ENCODE measurements at places on chromosomes 3 and 15.
A peak's percentile ranks its signal among the peaks of the same experiment; 100 is the strongest.

- no peak for DNase-seq
Observed at GRCh38 chr3:130700541-130700940, 46.1 kb downstream of the PIK3R4 start.

DNA sequence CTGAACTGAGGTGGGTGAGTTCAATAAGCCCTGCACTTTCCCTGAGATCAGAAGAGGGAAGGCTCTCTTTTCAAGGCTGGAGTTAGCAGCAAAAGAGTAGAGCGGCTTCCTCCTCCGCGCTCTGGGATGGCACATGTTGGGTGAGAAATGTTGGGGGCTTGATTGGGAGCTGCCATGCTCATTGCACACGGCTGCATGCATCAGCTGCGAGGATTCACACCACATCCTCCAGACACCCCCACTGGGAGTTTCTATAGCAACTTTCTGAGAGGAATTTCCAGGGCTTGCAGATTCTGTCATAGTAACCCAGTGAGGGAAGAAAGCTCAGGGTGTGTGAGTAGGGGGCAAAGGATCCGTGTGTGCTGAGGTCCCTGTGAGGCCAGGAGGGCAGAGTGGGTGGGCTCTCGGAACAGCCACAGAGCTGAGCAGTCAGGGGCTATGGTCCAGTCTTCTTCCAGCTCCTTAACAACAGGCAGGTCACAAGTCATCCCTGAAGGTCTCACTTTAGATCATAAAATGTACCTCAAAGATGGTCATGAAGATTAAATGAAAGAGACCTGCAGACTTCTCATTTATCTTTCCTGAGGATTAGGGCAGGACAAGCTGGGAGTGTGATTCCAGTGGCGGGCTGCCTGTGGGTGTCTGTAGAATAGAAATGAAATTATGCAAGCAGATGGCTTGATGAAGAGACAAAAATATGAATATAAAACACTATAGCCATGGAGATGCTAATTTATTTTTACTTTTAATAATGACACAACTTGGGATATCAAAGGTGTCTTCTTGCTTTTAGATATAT is 75.7 kb upstream of the CHRNA7 start:
- no peak for DNase-seq

DNA sequence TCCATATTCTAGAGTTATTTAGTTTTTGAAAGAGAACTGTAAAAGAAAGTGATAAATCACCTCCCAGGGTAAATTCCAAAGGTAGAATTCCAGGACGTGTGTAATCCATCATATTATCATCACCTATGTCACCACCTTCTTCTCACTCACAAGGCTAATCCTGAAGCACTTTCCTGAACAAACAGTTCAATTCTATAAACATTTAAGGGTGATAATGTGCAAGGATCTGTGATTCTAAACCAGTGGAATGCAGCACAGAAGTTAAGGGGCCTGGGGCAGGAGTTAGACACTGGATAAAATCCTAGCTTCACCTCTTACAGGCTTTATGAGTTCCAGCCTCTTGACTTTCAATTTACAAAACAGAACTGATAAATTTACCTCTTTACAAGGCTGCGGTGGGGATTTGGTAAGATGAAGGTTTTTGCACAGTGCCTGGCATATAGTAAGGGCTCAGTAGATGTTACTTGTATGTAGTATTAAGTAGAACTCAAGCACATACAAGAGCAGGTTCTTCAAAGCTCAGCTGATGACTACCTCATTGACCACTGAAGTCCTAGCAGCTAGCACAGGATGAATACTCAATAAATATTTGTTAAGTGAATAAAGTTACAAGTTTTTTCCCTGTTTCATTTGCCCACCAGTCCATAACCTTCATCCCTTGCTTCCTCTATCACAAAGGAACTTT is 47.3 kb upstream of the CCDC80 start:
- no peak for DNase-seq

DNA sequence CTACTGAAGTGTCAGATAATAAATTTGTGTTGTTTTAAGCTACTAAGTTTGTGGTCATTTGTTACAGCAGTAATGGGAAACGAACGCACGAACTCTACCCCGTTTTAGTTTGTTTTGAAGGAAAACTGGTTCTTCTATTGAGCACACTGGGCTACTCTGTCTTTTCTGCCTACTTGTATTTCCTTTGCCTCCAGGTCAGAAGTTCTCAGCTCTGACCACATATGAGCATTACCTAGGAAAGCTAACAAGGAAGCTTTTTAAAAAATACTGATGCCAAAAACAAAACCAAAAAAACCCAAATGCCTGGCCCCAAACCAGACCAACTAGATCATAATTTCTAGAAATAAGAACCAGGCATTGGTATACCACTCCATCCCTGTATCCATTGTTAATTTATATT is 156.6 kb upstream of the TNIK start:
- DNase-seq, result no peak

DNA sequence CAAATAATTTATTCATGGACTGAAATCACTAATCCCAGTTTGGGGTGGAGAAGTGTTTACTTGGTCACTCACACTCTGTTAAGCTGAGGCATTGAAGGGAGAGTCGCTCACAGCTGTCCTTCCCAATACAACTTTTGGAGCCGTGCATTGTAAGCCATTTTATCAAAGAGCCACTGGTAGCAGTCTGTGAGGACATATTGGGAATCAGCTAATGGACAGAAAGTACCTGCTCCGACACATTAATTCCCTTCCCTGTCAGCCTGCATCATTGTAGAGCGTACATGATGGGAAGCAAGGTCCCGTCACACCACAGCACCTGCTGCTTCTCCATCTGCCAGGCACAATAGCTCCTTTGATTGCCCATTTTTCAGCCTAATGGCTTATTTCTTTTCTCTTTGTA is 643.2 kb downstream of the SQOR start:
- DNase-seq, result no peak

DNA sequence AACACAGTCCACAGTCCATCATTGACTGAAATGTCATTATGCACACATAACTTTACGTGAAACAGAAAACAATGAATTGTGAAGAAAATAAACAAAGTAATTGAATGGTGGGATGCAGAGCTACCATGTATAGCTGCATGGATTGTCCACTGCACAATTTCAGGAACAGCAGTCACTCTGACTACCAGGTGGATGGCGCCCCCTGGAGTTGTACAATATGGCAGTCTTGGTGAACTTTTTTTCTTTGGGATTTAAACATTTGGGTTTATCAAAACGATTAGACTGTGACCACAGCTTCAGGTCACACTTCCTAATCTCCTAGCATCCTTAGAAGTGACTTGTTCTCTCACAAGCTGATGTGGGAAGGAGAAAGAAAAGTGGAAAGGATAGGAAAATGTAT is 48.9 kb upstream of the TCF12 start:
- DNase-seq, result peak; percentile 43

DNA sequence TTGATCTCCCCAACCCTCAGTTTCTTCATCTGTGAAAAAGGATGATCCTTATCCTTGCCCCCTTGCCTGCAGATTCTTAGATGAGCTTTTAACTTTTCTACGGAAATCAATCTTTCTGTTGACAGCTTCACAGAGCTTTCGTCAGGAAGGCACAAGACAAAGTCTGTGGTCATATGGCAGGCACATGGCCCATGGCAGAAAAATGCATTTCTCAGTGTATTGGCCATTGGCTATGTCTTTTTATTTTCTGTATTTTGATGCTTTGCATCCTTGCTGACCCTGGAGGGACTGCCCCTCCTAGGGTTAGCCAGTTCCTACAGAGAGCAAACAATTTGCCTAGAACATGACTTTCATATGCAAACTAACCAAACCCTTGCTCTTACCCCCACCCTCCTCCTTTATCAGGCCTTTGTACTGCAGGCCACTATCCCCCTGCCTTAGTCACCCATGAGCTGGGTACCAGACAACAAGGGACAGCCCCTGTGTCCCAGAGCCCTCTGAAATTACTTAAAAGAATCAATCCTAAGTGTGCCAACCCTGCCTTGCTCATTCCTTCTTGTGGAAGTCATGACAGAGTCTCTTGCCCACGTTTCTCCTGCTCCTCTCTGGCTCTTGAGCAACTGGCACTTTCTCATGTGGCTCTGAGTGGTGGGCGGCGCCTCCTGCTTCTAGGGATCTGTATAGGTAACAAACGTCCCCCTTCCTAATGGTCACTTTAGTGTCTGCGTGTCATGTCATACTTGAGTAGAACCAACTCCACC is 24.1 kb upstream of the NOX5 start:
- no peak for DNase-seq

DNA sequence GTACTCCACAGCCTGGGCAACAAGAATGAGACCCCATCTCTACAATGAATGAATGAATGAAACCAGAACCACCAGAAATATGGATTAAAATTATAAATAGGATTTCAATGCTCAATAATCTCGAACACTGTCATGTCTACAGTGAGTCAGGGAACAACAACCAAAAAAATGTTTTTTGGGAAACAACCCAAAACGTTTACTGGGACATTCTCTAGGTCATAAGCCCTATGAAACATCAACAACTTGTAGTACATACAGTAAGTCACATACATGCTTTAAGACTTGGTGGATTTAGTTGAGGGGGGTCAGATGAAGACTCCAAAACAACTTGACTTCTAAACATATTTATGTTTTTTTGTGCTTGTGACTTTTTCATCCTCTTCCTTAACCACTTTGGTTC is 511.2 kb downstream of the FOXP1 start:
- no peak for DNase-seq

DNA sequence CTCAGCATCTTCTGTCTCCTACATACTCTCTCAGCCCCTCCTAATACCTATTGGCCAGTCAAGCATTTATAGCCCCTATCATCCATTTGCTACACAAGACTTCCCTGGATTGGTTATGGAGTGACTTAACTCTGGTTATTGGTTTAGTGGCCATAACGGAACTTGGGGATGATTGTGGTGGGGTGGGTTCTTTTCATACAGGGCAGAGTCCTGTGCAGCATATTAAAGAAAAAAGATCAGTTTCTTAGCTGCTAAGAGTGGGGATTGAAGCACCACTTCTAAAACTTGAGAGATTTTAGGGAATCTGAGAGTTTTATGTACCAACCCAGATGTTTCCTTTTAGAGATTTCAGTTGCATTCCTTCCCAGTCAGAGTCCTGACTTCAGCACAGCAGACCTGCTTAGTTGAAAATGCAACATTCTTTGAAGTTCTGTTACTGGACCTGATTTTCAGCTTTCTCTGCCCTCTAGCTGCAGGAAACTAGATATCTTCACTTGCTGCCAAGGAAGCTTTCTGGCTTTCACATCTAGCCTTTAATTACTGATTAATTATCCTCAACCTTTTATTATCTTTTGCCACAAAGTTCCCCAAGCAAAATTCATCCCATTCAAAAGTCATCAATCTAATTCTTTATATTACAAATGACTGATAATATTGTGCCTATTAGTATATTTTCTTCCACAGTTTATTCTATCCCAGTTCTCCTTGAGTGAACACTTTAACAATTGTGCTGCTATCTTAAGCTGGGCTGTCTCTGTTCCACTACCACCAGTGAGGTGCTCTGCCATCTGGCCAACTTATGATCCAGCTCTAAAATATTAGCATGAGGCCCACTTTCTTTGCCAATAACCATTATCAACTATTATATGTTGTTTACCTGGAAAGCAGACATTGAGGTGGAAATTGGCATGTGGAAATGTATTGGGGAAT is 906.0 kb upstream of the ALCAM start:
- no peak for DNase-seq

GRCh38 chr3:98199020-98199419 is 32.5 kb downstream of the OR5H15 start:
- no peak for DNase-seq

- DNase-seq, result no peak
Observed at GRCh38 chr3:69542089-69542804, 156.4 kb upstream of the FRMD4B start.

DNA sequence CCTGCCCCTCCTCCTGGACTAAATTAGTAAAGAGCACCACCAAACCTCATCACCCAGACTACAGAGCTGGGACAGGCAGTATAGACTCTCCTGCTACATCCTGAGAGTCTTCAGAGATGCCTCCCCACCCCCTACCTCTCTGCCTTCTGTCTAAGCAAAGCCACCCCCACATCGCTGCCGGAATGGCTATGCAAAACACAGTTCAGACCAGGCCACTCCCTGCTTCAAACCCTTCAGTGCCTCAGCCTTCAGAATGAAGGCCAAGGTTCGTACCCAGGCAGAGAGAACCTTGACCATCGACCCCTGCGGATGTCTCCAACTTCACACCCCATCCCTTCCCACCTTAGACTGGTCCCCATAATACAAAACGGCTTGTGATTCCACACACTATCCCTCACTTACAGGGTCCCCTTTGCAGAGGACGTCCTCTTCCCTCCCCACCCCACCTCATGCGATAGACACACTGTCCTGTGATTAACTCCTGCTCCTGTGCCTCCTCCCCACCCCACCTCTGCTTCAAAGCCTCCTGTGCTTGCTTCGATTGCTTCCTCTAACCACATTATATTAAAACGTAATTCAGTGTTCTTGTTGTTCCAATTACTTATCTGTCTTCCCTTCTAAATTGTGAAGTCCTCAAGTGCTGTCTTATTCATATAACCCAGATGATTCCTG is 175.3 kb downstream of the UACA start:
- DNase-seq, result no peak

- DNase-seq, result no peak
Observed at GRCh38 chr15:25091421-25092158, 136.8 kb downstream of the SNRPN start.

GRCh38 chr3:185677146-185677829 is 91.2 kb downstream of the SENP2 start:
- DNase-seq, result no peak

GRCh38 chr15:67380921-67381320 is 126.3 kb downstream of the IQCH start:
- DNase-seq, result no peak

DNA sequence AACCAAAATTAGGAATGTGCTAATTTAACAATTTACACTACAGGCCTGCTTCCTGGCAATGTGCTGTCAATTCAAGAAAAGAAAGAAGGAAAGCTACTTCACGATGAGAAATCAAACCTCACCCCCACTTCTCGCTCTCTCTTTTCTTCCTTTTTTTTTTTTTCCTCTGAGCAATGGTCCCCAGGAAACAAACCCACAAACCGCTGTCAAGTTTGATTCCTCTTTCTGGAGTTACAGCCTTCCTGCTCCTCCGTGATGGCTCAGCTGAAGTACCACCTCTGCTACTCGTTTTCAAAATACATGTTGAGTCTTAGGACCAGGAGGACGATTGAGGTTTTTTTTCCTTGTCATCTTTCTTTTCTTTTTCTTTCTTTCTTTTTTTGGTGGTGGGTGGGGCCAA is 3.4 kb upstream of the TRIM71 start:
- DNase-seq, result no peak

GRCh38 chr3:112617285-112617684 is 23.7 kb downstream of the CCDC80 start:
- no peak for DNase-seq
